ENCODE measurements at places on chromosomes 2 and 18.

GRCh38 chr2:65353046-65353445, 79.4 kb downstream of the SPRED2 start:
- H3K36me3 ChIP-seq, result no peaks in the 10 kb centered on the region
- DNase-seq, result no peak
- no peaks in the 10 kb centered on the region for H3K27me3 ChIP-seq
- H3K4me1 ChIP-seq, result peaks cover 4% of the 10 kb centered on the region

GRCh38 chr2:15058015-15058720, 425.7 kb downstream of the LRATD1 start:
- H3K27me3 ChIP-seq, result no peaks in the 10 kb centered on the region
- no peaks in the 10 kb centered on the region for H3K4me1 ChIP-seq
- no peak overlapping the region for H3K27ac ChIP-seq
- H3K4me3 ChIP-seq, result no peak overlapping the region
- no peaks in the 10 kb centered on the region for H3K36me3 ChIP-seq

- no peak overlapping the region for H3K4me3 ChIP-seq
- no peaks in the 10 kb centered on the region for H3K27me3 ChIP-seq
- no peak overlapping the region for H3K27ac ChIP-seq
- H3K4me1 ChIP-seq, result peaks cover 6% of the 10 kb centered on the region
- DNase-seq, result peak; percentile 57
These were observed 65.3 kb upstream of the TAF1B start for GRCh38 chr2:9778012-9778411.

- DNase-seq, result no peak
- H3K4me3 ChIP-seq, result no peak overlapping the region
- H3K27ac ChIP-seq, result no peak overlapping the region
- H3K4me1 ChIP-seq, result peaks cover 5% of the 10 kb centered on the region
- no peaks in the 10 kb centered on the region for H3K27me3 ChIP-seq
These were observed 194.1 kb upstream of the GLI2 start for GRCh38 chr2:120541553-120541932.

DNA sequence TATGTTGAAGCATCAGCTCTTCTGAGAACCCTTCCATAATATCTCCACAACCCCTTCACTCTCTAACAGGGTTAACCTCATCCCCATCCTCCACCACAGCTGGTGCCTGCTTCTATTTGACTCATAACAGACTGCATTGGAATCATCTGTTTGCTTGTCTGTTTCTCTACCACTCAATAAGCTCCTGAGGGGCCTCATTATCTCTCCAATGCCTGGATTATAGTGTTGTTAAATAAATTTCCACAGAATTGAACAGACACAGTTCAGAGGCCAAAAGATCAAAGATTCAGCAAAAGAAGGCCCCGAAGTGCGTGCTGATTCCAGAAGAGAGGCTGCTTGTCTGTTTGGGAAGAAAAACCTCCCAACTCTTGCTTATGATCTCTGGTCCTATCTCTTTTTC, 33.7 kb upstream of the FAM98A start:
- H3K36me3 ChIP-seq, result no peaks in the 10 kb centered on the region
- no peaks in the 10 kb centered on the region for H3K4me1 ChIP-seq
- H3K27me3 ChIP-seq, result no peaks in the 10 kb centered on the region
- no peak overlapping the region for H3K27ac ChIP-seq

- H3K36me3 ChIP-seq, result no peaks in the 10 kb centered on the region
- H3K4me1 ChIP-seq, result no peaks in the 10 kb centered on the region
- no peaks in the 10 kb centered on the region for H3K27me3 ChIP-seq
- no peak overlapping the region for H3K27ac ChIP-seq
- DNase-seq, result no peak
These were observed 204.6 kb downstream of the SP3 start for GRCh38 chr2:173760553-173760952.

- no peaks in the 10 kb centered on the region for H3K27me3 ChIP-seq
- no peak overlapping the region for H3K27ac ChIP-seq
- no peak overlapping the region for H3K4me3 ChIP-seq
- no peaks in the 10 kb centered on the region for H3K4me1 ChIP-seq
- no peak for DNase-seq
These were observed 65.3 kb downstream of the MIB1 start for GRCh38 chr18:21805771-21806366.

GRCh38 chr2:10787176-10787968, 25.2 kb downstream of the PDIA6 start:
- H3K27ac ChIP-seq, result no peak overlapping the region
- H3K4me1 ChIP-seq, result no peaks in the 10 kb centered on the region
- H3K4me3 ChIP-seq, result no peak overlapping the region

GRCh38 chr18:79559436-79559835, 120.2 kb upstream of the CTDP1 start:
- peak; percentile 22 for DNase-seq
- no peaks in the 10 kb centered on the region for H3K27me3 ChIP-seq
- H3K4me3 ChIP-seq, result no peak overlapping the region
- no peak overlapping the region for H3K27ac ChIP-seq
- H3K4me1 ChIP-seq, result no peaks in the 10 kb centered on the region
- H3K36me3 ChIP-seq, result no peaks in the 10 kb centered on the region

DNA sequence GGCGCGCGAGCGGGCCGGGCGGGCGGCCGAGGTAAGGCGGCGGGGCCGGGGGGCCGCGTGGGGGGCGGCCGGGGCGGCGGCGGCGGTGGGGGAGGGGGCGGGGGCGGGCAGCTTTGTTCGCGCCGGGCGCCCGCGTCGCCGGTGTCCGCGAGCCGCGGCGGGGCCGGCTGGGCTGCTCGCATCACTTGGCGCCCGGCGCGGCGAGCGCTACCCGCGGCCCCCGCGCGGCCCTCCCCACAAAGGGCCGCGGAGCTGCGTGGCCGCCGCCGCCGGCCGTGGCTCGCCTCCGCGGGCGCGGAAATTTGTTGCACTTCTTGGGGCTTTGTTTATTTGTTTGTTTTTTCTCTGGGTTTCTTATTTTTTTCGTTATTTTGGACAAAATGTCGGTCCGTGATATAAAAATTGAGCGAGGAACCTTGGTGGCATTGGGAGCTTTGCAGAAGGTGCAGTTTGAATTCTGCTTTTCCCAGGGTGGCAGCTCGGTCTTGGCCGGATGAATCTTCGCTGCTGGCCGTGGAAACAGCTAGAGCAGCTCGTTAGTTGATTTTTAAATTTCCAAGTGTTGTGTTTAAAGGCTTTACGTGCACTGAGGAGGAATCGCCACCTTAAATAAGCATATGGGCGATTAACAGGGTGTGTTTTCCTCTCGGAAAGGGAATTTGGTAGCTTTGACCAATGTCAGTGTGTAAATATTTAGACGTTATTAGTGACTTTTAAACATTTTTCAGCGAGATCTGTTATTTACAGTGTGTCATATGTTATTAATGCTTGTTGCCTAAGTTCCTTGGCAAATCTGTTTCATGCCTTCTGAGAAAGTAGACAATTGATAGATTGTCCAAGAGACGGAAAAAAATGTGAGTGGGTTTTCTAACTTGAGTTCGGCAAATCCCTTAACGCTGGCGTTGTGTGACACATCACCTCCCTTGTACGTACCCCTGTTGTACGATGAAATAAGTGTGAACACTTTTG, 822 bp downstream of the UBE2E3 start:
- DNase-seq, result no peak
- H3K27me3 ChIP-seq, result no peaks in the 10 kb centered on the region
- H3K4me1 ChIP-seq, result peaks cover 15% of the 10 kb centered on the region
- no peaks in the 10 kb centered on the region for H3K36me3 ChIP-seq

- peak within 1 kb of the TSS; percentile 53 for H3K4me3 ChIP-seq
- H3K4me1 ChIP-seq, result no peaks in the 10 kb centered on the region
- no peaks in the 10 kb centered on the region for H3K27me3 ChIP-seq
- H3K36me3 ChIP-seq, result no peaks in the 10 kb centered on the region
- H3K27ac ChIP-seq, result no peak within 1 kb of the TSS
- no peak for DNase-seq
These were observed at the start of gene PLCD4 for GRCh38 chr2:218607436-218608115. Gene PLCD4, plus strand, starts transcription at chr2:218607899. Its CDS starts 7,841 bp downstream, at chr2:218615740.

- DNase-seq, result peak; percentile 27
- peak overlapping the region; percentile 42 for H3K27ac ChIP-seq
- H3K4me3 ChIP-seq, result no peak overlapping the region
- no peaks in the 10 kb centered on the region for H3K4me1 ChIP-seq
- no peaks in the 10 kb centered on the region for H3K27me3 ChIP-seq
These were observed 48.2 kb downstream of the TWIST2 start for GRCh38 chr2:238895891-238896600.

DNA sequence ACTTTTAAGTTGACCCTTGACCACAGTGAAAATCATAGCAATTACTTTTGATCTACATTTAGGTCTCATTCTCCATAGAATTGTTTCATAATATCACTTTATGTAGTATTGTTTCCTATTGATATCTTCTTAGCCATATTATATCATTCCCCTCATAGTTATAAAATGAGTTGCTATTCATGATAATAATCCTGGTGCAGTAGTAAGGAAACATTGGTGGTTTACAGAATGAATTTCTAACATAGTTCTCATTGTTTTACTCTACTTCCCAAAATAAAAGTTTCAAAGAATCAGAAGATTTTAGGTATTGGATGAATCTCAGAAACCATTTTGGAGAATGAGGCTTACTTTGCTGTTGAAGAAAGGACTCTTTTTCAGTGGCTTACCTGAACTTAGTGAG, 246.0 kb downstream of the PARD3B start:
- no peak for DNase-seq
- H3K36me3 ChIP-seq, result no peaks in the 10 kb centered on the region
- no peaks in the 10 kb centered on the region for H3K27me3 ChIP-seq
- no peak overlapping the region for H3K4me3 ChIP-seq

GRCh38 chr2:69734854-69735544, 6.9 kb upstream of the ANXA4 start:
- H3K27ac ChIP-seq, result no peak overlapping the region
- no peak for DNase-seq
- H3K4me3 ChIP-seq, result no peak overlapping the region
- no peaks in the 10 kb centered on the region for H3K36me3 ChIP-seq

DNA sequence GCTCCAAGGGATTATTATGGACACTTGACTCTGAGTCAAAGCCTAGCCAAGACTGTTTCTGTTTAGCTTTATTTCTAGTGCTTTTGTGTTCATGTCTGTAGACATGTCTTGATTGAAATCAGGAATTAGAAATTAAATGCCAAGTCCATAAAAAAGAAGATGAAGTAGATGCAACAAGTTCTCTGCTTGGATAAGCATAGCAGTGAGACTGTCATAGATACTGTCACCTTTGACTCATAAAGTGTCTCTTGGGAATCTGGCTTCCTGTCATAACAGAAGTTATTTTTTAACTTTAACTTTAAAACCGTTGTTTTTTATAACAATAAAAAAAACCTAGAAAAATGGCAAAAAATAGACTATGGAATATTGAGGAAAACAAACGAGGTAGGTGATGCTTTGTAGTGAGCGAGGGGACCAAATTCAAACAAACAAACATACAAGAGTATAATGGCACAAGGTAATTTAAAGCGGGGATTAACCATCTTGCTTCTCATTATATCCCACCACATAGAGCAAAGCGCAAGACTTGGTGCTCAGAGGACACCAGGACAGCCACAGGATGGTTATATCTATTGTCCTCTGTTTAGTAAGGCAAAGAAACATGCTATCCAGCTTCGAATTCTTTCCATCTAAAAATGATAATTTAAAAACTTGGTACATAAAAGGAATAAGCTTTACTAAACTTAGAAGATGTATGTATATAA, 64.6 kb downstream of the CD226 start:
- no peak for DNase-seq
- H3K4me3 ChIP-seq, result no peak overlapping the region
- H3K4me1 ChIP-seq, result no peaks in the 10 kb centered on the region
- H3K27me3 ChIP-seq, result no peaks in the 10 kb centered on the region
- H3K27ac ChIP-seq, result no peak overlapping the region
- H3K36me3 ChIP-seq, result no peaks in the 10 kb centered on the region

GRCh38 chr2:2640818-2641217, 309.7 kb upstream of the MYT1L start:
- no peak for DNase-seq
- no peak overlapping the region for H3K4me3 ChIP-seq
- no peak overlapping the region for H3K27ac ChIP-seq
- H3K4me1 ChIP-seq, result no peaks in the 10 kb centered on the region
- H3K36me3 ChIP-seq, result no peaks in the 10 kb centered on the region

DNA sequence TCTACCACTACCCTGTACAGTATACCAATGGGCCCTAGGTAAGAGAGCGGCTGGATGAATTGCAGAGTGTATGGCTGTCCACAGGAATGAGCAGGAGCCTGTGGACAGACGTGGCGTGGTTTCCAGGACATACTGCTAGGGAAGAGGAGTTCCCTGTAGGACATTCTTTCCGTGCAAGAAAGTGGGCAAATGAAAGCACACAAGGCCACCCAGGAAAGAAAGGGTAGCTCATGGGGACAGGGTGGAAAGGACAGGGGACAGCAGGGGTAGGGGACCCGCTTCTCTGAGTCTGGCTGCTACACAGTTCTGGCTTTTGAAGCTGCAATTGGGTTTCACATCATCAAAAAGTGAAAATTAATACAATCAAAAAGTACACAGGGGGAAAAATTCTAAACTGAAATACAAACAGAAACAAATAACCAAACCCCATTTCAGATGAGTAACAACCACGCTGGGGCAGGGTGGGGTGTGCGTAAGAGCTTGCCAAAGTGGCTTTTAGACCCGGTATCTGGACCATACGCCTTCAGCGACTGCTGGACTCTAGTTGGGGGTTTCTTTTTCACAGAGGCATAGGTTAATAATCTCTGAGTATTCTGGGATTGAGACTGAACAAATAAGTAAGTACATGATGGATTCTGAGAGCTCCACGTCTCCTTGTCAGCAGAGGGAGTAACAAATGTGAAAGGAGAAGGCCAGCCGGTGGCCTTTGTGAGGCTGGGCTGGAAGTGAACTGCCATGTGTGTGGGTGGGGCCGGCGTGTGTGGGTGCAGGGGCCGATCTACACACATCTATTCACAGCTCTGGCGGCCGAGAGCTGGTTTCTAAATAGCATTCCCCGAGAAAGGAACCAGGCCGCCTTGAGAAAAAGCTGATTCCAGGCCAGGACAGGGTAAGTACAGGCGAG, 84.0 kb downstream of the HDAC4 start:
- no peak overlapping the region for H3K4me3 ChIP-seq
- H3K27me3 ChIP-seq, result no peaks in the 10 kb centered on the region
- H3K27ac ChIP-seq, result peak overlapping the region; percentile 1
- H3K4me1 ChIP-seq, result no peaks in the 10 kb centered on the region

- DNase-seq, result no peak
- no peaks in the 10 kb centered on the region for H3K36me3 ChIP-seq
- H3K27ac ChIP-seq, result peak overlapping the region; percentile 30
- H3K27me3 ChIP-seq, result peaks cover 8% of the 10 kb centered on the region
- peak overlapping the region; percentile 57 for H3K4me3 ChIP-seq
These were observed 391 bp downstream of the ZNF385B start for GRCh38 chr2:179861027-179861415.

GRCh38 chr2:219961947-219962498, 334.6 kb downstream of the SLC4A3 start:
- no peaks in the 10 kb centered on the region for H3K4me1 ChIP-seq
- no peaks in the 10 kb centered on the region for H3K27me3 ChIP-seq
- DNase-seq, result no peak
- no peak overlapping the region for H3K27ac ChIP-seq
- no peak overlapping the region for H3K4me3 ChIP-seq
- H3K36me3 ChIP-seq, result no peaks in the 10 kb centered on the region

Data from breast epithelium (tissue), 4 donors.